ENCODE measurements at places on chromosomes 16 and 17.

DNA sequence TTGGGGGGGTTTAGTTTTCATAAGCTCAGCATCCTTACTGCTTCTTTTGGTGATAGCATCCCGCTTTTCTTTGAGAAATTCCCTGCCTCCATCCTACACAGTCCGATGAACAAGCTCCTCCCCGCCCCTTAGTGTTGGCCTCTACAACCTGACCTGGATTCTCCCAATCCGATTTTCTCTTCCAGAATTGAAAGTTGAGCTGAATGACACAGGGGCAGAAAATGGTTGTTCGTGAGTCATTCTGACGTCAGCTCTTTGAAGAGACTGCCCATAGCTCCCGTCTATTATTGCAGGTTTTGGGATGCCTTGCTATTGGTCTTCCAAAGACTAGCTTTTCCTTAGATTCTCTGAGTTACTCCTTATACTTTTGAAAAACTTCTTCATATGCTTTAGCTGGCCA, 279.7 kb downstream of the SLC39A11 start:
- DNase-seq = peak; percentile 81

DNA sequence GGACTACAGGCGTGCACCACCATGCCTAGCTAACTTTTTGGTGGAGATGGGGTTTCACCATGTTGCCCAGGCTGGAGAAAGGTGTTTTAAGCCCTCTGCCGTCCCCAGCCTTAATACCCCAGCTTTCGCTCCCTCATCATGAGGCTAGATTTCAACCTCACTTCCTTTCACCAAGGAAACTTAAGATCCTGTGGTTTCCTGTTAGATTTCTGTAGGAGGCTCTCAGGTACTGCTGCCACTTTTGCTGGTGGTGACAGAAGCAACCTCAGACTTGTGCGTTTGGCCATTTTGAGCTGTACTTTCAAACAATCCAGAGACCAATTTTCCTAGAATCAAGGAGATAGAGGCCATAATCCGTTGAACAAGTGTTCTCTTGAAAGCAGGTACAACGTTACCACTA, 36.2 kb downstream of the MPHOSPH6 start:
- DNase-seq = no peak

DNA sequence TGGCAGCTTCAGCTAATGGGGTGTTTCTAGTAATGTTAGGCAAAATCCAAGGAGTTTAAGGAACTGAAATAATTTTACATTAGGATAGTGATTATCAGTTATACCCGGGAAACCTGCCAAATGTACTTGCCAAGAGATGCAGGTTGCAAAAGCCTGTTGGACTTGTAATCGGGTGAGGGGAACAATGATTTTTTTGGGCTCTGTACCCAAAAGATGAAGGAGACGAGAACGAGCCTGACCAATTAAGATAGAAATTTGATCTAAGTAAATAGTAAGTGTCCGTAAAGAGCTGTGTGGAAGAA, 56.3 kb upstream of the ARL4D start:
- DNase-seq = no peak

GRCh38 chr16:31360251-31360650, 5.3 kb downstream of the ITGAX start:
- no peak for DNase-seq

DNA sequence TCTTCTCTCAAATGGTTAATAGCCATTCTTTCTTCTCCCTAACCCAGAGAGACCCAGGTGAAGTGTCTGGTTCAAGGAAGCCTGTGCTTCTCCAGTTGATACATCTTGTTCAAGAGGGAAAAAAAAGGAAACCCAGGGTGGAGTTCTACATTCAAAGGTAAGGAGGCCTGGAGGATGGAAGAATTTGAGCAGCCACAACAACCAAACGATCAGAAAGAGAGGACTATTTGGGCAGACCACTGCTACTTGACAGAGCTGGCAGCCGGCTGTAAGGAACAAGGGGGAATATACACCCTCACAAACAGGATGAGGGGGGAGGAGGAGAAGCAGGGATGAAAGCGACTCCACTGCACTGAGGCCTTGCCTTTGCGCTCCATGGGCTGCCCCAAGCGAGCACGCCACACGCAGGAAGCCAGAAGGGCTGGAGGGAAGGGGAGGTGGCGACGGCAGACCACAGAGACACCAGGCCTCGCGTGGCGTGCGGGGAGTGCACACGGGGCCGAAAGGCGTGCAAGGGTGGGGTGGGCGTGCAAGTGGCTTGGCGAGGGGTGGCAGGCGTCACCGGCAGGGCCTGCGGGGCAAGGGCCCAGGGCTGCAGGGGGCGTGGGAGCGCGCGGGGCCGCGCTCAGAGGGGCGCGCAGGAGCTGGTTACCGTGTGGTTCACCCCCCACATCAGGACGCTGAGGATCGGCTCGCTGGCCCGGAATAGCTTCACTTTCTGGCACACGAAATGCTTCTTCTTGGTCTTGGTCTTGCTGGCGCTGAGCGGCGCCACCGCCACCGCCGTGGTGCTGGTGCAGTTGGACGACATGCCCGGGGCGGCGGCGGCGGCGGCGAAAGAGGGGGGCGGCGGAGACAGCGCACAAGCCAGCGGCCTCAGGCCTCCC, 499 bp downstream of the PIP4K2B start:
- peak; percentile 42 for DNase-seq

- DNase-seq = no peak
These were observed 36.0 kb downstream of the OSBPL7 start for GRCh38 chr17:47785538-47786123.

DNA sequence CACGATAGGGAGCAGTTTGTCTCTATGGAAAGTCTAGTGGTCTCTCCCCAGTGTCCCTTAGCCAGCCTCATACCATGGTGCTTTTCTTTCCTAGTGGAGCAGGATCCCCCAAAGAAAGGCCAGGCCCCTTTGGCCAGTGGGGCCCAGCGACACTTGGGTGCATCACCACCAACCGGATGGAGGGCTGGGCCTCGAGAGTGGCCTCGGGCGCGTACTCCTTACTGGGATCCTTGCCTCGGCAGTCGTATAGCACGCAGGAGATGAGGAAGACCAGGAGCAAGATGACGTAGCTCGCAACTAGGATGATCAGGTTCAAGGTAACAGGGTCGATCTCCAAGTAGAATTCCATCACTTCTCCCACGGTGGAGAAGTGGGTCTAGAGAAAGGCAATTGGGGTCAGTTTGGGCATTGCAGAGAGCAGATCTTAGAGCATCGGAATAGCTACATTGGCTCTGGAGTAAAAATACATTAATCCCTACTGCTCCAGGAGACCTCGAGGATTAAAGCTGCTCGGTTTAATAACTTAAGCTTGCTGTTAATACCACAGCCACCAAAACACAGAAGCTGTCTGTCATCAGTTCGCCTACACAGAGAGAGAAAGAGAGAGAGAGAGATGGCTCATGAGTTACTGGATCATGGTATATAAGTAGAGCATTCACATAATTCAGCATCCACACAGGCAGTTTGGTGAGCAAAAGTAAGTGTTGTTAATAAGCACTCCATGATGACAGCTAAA, at the start of gene SMIM36:
SMIM36 (minus strand) TSS at position 467 of the 736 bp plus-strand sequence.
- no peak for DNase-seq

- no peak for DNase-seq
These were observed 1.3 kb downstream of the SNN start for GRCh38 chr16:11669380-11670146.

GRCh38 chr16:2449118-2449517, 10.8 kb upstream of the TEDC2 start:
- no peak for DNase-seq

DNA sequence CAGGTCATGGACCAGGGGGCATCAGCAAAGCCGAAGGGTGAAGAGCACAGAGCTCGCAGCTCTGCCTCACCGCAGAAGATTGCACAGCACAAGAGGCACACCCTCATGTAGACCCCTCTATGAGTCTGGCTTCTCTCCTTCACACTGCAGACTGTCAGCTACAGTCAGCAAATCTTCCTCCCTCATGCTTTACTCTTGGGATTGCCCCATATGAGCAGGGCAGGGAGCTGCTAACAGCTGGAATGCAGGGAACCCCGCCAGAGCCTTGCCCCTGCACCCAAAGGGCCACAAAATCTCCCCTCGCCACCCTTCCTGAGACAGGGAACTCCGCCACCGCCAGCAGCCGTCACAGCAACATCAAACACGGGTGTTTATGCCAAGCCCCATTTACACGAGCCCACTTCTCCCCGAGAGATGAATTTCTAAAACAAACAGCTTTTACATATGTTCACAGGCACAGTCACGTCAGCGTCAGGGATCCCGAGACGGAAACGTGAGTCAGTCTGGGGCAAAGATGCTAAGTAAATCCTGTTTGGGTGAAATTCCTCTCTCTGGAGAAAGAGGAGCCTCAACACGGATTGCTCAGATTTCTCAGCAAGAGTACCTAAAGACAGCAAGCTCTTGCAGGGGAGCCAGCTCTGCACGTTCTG, 121.9 kb downstream of the CDYL2 start:
- DNase-seq = peak; percentile 51

GRCh38 chr17:18856570-18856915, 1.4 kb upstream of the PRPSAP2 start:
- DNase-seq = no peak

DNA sequence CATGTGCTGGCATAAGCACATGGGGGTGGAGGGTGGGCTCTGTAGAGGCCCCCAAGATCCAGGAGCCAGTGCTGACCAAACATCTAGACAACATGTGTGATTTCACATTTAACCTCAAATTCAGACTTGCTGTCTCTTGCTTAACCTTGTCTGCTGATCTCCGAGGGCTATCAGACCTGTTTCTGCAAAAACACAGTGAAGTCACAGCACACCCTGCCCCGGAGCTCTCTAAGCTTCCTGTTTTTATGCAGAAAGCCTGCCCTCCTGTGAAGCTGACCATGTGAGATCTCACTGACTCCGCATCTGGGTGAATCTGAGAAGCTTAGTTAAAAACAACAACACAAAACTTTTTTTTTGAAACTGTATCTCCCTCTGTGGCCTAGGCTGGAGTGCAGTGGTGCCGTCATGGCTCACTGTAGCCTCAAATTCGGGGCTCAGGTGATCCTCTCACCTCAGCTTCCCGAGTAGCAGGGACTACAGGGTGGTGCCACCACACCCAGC, 6.6 kb upstream of the DPEP2 start:
- no peak for DNase-seq

DNA sequence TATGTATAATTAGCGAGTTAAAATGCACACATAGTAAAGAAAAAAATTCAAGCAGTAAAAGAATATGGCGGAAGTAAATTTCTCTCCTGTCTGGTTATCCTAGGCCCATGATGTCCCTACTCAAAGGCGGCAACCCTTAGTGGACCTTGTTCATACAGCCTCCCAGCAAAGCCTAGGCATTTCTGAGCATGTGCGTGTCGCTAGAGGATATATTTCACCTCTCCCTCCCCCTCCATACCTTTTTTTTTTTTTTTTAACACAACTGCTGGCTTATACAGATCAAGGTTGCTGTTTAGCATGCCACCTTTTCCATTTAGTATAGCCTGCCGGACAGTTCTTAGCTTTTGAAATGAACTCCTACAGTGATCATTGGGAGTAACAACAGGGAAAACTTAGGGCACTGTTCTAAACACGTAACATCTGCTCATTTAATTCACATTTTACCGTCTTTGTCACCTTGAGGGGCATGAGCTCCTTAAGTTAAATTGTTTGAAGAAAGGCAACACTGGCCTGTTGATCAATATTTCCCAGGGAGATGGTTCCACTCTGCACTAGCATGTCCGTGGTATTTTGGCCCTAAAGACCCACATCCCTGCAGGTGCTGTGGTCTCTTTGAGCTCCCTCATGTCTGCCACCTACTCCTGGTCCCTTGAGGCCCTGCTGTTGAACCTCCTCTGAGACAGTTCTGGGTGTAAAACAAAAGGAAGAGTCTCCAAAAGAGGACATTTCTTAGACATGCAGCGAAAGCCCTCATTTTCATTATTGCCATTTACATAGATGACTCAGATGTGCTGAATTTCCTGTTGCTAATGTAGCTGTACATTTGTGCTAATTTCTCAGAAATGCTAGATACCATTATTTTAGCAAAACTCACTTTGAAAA, 4.1 kb upstream of the TNFRSF13B start:
- DNase-seq = no peak

DNA sequence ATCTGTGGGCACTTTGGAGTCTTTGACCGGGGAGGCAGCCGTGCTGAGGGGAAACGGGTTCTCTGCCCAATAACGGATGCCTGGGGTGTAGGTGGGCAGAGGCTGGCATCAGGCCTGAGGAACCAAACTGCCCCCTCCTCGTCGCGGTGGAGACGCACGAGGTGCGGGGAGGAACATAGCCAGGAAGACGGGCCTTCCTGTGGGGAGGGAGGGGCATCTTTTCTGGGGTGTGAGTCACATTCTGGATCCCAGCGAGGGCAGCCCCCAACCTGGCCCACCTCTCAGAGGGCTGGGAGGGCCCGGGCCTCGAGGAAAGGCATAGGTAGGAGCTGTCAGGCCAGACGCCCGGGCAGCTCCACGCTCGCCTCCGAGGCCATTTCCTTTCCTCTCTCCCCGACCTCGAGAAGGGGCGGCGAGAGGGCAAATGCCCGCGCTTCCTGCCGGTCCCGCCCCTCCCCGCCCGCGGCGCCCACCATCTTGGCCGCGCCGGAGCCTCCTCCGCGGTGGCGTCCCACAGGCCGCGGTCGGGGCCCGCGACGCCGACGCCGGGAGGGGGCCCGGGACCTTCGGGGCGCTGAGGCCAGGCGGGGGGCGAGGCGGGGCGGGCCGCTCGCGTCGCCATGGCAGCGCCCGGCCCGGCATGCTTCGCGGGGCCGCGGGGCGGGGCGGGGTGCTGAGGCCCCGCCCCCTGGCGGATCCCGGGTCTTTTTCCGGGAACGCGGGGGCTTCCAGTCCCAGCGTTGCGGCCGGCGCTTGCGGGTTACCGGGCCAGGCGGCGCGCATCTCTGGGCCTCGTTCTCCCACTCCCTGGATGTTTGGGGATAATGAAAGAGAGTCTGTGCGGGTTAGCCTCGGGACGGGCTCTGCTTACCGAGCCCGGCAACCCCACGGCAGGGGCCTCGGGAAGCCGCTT, 13.2 kb downstream of the RAI1 start:
- peak; percentile 79 for DNase-seq

DNA sequence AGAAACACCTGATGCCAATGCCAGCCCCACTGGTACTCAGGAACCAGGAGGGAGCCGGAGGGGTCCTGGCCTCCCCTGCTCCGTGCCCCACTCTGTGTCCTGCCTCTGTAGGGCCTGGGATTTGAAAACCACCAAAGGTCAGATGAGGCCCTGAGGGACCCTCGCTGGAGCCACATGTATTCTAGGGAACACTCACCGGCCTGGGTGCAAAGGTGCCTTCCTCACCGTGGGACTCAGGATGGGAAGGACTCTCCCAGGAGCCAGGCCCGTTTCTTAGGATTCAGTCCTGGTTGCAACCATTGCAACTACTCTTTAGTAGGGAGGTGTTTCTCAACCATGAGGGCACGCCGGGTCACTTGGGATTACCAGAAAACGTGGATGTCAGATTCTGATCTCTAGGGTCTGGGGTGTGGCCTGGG, 74.6 kb downstream of the N4BP1 start:
- DNase-seq = no peak
